ENCODE measurements at places on chromosomes 5 and 9. TPM values are rescaled to one million over a fixed set of nuclear protein-coding genes. Genes with fewer than 3 reads are reported as not detected.

The ABCA2 gene
- 22.6 TPM for total RNA-seq

The ARHGAP26 gene
- total RNA-seq, result 28.7 TPM

The TRIP13 gene
- total RNA-seq, result 1.8 TPM

The GRXCR2 gene
- total RNA-seq, result not detected

The TXNDC8 gene
- not detected for total RNA-seq

The KIF4B gene
- not detected for total RNA-seq

The OGN gene
- total RNA-seq, result 1.6 TPM

The PCDHGB7 gene
- 10.2 TPM for total RNA-seq

The PDGFRB gene
- 44.3 TPM for total RNA-seq

- DNase-seq, result no peak
Measured at GRCh38 chr9:94135222-94135621, 51.0 kb downstream of the PTPDC1 start.

- DNase-seq, result no peak
Measured at GRCh38 chr9:116639251-116639741, 47.8 kb upstream of the TRIM32 start.

- no peak for DNase-seq
Measured at GRCh38 chr5:97141539-97141938, 872 bp downstream of the LIX1 start.

DNA sequence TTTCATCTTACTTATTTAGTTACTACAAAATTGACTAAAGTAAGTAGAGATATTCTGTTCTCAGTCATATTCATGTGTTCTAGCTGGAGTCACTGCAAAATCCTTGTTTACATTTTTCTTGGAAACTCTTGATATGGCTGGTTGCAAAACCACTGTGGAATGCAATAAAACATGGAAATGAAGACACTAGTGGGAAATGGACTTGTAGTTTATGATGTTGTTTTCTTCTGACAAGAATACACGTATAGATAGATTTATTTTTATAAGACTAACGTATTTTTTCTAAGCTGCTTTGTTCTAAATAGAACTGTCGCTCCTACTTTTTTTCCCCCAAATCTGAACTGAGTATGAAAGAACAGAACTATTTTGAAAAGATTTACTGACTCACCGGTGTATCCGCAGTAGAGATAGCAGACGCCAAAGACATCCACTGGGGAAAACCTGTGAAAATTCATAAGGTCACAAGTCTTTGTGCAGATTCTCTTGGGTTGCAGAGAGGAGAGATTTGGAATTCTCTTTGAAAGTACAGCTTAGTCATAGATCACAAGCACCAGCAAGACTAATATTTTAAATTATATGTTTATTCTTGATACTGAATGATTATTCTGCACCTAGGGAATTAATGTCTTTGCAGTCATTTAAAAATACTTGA is 119.6 kb upstream of the TAF11L2 start:
- no peak for DNase-seq

DNA sequence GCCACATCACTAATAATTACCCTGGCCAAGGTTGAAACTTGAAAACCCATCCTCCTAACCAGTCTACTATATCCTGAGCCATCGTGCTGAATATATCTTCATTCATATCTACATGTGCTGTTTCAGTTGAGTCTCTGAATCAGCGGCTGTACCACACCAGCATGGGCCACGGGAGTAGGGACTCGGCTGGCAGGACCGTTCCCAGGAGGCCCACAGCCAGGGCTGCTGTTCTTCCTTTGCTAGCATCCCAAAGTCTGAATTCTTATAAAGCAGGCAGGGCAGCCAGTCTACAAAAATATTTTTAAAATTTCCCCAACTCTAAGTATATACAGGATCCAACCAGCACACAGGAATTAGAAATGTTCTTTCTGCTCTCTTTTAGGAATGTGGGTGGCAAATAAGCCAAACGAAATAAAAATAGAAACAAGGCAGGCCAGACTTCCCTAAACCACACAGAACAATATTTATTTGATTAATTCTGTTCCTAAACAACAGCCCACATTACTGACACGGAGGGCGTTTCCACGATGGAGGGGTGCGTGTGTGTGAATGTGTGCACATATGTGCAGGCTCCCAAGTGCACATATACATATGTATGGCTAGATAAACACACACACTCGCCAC is 42.8 kb upstream of the EQTN start:
- no peak for DNase-seq

DNA sequence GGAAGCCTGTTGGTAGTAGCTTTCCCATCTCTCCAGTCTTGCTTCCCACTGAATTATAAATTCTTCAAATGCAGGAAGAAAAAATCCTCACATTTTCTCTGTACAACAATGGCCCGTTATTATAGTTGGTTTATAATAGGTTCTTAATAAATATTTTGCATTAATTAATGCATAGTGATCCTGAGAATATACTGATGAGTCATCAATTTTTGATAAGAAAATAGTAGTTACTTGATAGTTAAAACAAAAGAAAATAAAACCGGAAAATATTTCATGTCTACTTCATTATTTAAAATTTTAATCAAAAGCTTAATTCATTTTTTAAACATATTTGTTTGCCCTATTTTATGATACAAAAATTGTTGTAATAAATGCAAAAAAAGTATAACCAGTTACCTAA is 762.6 kb downstream of the BRINP1 start:
- no peak for DNase-seq

GRCh38 chr5:130078661-130079060 is 174.4 kb downstream of the CHSY3 start:
- no peak for DNase-seq

- no peak for DNase-seq
Measured at GRCh38 chr5:113296676-113297075, 138.1 kb downstream of the TSSK1B start.

GRCh38 chr9:113990975-113991471 is 87.1 kb downstream of the AMBP start:
- DNase-seq, result peak; percentile 41

DNA sequence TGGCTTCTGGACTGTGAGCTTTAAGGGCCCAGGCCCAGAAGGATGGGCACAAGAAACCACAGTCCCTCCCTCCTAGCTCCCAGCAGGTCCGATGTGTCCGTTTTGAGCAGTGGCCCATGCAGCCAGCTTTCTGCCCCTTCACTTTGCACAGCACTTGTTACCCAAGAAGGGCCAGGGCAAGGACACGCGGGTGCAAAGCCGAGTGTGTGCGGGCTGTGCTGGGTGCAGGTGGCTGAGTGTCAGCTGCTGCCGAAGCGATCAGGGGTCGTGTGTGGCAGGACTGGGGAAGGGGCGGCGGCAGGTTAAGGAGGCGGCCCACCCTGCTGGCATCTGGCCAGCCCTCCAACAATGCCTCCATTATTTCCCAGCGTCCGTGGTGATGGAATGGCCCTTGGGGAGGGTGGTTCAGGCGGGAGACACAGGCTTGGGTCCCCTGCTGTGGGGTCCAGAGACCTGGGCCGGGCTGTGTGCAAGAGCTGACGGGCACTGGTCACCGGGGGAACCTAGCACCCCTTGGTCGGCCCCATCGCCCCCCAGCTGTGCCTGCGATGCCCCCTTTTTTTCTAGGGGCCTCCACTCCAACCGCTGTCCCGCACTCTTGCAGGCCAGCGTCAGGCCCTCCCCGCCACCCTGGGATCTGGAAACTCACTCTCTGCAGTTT is 653 bp downstream of the LHX3 start:
- no peak for DNase-seq

GRCh38 chr9:23663946-23664345 is 162.1 kb downstream of the ELAVL2 start:
- no peak for DNase-seq

- no peak for DNase-seq
Measured at GRCh38 chr5:34905564-34905963, 9.7 kb downstream of the RAD1 start.

DNA sequence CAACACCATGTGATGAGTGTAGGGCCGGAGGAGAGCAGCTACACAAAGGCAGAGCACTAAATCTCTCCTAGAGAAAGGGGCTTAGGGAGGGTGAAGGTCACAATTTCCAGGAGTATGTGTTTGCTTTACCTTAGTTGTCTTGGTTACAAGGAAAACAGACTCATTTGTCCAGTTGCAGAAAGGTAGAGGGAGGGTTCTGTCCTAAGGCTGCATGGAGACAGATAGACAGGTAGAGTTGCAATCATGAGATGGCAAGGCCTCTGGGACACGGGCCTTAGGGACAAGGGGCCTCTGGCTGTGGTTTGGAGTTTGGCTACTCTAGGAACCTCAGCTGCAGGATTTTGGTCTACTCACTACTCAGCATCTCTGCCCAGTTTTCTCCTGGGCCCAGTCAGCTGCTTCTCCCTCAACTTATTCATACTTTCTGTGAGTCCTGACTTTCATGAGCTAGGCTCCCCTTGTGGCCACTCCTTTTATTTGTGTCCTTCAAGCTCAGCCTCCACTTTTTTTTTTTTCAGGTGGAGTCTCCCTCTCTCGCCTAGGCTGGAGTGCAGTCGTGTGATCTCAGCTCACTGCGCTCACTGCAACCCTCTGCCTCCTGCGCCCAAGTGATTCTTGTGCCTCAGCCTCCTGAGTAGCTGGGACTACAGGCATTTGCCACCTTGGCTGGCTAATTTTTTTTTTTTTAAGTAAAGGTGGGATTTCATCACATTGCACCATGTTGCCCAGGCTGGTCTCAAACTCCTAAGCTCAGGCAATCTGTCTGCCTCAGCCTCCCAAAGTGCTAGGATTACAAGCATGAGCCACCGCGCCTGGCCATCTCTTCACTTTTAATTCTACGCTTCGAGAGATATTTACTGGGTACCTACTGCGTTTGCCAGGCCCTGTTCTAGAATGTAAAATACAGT is 76.6 kb downstream of the PTPDC1 start:
- DNase-seq, result no peak

- no peak for DNase-seq
Measured at GRCh38 chr9:70924895-70925547, 196.4 kb downstream of the TRPM3 start.

DNA sequence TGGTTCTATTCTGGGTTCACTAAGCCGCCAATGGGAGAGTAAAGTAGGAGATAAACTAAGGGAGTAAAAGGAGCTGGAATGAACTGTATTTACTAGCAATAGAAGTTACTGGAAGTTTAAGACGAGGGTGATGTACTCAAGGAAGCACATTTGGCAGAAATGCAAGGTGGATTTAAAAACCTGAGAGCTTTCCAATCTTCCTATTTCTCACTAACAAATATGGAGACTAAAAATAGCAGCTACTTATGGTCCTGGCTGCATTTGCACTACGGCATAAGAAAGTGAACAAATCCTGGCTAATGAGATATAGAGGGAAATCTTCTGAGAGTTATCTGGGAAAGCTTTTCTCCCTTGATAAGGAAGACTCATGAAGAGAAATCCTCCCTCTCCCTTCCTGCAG is 153.4 kb downstream of the TMEM161B start:
- no peak for DNase-seq

DNA sequence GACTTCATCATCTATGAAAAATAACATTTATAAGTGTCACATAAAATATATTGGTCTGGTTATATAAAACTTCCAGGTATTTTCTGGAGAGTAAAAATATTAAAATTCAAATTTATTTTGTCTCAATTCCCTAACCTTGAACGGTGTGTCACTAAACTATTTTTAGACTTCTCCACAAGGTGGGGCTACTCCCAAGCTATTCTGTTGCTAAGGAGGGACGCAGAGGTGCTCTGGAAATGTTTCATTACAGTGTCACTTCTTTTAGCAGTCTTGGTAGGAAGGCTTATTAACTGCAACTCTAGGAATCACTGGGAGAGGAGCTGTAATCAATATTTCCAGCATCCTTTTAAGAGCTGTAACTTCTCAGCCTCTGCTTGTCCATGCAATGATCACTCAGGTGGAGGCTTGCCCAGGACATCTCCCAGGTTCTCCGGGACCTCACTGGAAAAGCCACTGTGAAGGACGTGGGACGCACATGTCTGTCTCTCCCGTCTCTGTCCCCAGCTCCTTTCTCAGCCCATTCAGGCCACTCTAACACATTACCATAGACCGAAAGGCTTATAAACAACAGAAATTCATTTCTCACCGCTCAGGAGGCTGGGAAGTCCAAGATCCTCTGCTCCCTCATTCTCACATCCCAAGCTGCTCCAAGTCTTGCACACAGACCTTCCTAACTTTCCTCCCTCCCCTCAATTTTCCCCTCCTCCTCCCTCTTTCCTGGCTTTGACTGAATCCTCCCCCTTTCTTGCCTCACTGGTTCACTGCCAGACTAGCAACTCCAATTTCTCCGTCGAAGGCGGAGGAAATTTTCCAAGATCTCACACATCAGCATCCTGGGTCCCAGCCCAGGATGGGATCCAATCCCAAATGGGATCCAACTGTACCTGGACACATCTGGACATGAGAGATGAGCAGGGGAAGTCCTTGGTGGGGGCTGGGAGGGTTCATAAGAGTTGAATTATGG is 32.7 kb upstream of the DNAH5 start:
- DNase-seq, result no peak

DNA sequence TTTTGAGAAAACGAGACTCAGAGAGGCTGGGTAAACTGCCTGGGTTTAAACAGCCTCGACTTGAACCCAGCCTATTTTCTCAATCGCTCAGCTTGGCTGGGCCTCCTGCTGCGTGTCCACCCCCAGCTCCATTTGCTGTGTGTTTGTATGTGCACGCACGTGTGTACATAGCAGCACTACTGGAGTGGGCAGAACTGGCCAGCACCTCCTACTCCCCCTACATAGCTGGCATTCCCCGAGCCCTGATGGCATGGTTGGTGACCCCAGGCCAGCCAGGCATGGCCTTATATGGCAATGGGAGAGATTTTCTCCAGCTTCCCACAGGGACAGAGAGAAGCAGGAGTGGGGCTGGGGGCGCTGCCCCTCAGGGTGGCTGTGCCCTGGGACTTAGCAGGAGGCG is 4.1 kb downstream of the AIF1L start:
- DNase-seq, result no peak

DNA sequence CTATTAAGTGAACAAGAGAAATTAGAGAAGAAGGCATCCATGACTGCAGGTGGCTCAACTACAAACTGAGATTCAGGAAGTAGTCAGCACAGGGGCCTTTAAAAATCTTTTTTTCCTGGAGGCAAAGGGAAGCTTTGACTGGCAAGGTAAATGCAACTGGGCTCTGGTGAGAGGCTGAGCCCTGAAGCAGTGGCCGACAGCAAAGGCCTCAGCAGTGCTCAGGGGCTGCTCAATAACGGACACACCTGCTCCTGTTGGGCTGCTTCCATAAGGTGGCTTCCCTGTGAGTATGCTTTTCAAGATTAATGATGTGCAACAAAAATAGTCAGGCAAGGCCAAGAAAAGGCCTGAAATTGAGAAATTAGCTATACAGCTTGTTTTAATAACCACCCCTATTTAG is 134.2 kb upstream of the RGMB start:
- DNase-seq, result no peak
